Stimulated activated CD8-positive, alpha-beta memory T cell treated with anti-CD3 and anti-CD28 coated beads, Interleukin-2, amount 100 ng/mL, for 1 hour (primary cell): ENCODE measurements at places on chromosomes 3 and 15.

GRCh38 chr3:98763076-98763475 lies at the start of gene ST3GAL6:
TSS of gene ST3GAL6 (plus strand) at chr3:98763340. CDS start at chr3:98768441, 5,101 bp downstream.
- DNase-seq: no peak

DNA sequence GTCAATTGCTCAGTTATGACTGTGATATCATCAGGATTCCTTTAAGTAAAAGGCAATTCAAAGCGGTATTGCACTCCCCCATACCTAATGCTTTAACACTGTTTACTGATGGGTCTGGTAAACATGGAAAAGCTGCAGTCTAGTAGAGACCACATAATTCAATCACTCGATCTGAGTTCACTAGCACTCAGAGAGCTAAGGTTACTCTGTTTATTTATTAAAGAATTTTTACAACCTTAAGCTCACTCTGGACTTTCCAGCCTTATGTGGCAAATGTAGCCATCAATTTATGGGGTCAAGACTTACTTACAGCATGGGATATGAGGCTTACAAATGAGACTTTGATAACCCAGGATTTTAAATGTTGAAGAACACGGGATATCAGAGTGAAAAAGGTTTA lies 18.4 kb upstream of the CCR2 start:
- DNase-seq: no peak

DNA sequence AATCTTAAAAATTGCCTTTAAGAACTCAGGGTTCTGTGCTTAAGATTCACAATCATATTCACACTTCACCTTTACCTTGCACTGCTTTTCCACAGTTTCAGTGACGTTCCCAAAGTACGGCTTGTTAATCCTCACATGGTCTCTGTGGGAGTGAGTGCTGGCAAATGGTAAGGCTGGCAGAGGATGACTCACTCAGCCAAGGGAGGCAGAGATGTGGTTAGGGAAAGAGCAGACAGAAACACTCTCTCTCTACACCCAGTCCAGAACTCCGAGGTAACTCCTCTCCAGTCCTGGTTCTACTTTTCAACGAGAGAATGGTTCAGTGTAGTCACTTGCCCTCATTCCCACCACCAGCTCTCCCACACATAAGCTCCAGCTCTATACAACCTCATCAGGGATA lies 33.1 kb downstream of the RASGRP1 start:
- DNase-seq: no peak

DNA sequence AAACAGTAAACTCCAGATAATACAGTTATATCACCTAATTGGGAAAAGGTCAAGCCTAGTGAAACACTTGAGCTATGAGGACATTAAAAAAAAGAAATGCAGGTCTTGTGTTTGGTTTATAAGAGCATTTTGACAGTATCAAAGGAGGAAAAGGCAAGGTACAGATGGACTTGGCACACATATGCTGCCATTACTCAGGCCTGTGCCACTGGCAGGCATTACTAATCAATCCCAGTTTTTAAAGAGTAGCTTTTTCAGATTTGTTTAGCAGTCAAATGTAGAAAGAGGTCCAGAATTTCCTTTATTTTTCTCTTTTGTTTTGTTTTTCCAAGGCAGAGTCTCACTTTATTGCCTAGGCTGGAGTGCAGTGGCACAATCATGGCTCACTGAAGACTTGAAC lies 38.9 kb downstream of the MDFIC2 start:
- DNase-seq: no peak

DNA sequence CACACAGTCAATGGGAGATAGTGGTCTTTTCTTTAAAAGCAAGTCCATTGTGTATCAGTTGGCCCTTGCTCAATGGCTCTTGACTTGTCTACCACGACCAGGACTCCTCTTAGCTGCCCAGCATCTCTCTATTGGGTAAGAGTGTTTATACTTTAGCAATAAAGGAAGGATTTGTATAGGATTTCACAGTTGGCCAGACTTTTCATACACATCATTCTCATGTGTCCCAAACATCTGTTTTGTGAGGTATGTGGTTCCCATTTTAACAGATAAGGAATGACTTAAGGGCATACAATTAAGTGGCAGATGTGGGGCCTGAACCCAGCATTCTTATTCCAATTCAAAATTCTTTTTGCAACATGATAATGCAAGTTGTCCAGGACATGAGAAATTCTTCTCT lies 191.5 kb downstream of the CHST2 start:
- DNase-seq: no peak

DNA sequence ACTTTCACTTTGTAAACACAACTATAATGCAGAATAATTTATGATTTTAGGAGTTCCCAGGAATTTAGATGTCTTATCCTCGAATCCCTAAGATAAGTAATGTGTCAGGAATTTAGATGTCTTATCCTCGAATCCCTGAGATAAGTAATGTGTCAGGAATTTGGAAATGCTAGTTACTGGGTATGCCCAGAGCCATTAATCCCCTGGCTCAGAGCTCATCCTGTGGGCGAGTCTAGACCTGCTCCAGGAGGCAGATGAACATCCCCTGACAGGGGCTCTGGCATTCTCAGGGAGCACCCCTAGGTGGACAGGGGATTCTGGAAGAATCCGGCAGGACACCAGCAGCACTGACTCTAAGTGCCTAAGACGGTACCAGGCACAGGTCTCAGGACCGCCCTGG lies 163.3 kb downstream of the ARRDC4 start:
- DNase-seq: no peak

DNA sequence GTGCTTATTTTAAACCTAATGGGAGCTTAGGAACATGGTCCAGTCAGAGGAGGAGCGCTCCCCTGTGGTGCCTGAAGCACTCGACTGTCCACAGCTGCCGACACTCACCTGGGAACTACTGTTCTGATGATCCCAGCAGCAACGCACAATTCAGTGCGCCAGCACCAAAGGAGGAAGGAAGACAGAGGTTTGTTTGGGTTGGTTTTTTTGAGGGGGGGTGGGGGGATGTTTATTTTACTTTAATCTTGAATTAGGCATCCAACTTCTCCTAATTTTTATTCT lies 48.8 kb upstream of the VGLL4 start:
- DNase-seq: no peak

DNA sequence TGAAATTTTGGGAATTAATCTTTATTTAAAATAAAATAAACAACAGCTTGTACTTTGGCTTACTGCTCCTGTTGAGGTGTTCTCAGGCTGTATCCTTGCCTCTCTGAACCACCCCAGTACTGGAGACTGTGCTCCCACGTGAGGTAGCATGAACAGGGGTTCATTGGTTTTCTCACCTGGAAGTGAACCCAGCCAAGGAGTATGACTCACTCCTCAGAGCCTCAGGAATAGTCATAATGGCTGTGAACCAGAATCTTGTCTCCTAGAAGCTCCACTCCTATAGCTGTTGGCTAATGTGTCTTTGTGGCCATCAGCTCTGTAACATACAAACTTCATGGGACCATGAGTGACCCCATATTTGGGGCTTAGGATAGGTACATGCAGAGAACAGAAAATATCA lies 122.5 kb upstream of the ST8SIA2 start:
- no peak for DNase-seq

DNA sequence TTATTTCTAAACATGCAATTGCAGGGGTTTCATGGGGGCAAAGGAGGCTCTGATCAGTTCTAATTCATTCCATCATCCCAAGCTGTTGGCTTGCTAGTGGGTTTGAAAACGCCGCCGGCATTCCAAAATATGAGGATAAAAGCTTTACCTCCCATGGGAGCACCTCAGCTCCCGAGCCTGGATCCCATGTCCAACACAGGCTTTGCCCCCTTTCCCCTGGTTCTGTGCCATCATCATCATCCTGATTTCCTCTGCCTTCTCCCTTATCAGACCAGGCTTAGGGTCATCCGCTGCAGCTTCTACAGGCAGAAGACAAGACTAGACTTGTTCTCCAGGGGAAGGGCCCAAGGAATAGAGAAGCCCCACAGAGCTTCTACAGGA lies 25.4 kb downstream of the SH3BP5 start:
- no peak for DNase-seq

- DNase-seq: no peak
Observed at GRCh38 chr3:16464511-16465148, 48.9 kb downstream of the RFTN1 start.

DNA sequence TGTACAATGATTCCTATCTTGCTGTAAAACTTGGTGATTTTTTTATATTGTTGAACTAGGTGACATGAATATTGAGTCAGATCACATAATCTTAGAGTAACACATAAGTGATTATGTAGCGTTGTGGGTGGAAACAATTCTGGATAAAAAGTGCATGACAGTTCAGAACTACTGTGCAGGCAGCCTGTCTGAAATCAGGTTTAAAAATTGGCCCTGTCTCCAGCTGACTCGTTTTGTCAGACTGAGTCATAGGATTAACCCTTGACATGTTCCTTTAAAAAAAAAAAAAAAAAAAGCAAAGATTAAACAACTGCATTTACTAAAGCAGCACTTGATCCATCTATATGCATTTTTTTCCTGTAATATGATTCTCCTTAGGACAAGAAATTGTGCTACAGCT lies 160.0 kb upstream of the CGNL1 start:
- no peak for DNase-seq

DNA sequence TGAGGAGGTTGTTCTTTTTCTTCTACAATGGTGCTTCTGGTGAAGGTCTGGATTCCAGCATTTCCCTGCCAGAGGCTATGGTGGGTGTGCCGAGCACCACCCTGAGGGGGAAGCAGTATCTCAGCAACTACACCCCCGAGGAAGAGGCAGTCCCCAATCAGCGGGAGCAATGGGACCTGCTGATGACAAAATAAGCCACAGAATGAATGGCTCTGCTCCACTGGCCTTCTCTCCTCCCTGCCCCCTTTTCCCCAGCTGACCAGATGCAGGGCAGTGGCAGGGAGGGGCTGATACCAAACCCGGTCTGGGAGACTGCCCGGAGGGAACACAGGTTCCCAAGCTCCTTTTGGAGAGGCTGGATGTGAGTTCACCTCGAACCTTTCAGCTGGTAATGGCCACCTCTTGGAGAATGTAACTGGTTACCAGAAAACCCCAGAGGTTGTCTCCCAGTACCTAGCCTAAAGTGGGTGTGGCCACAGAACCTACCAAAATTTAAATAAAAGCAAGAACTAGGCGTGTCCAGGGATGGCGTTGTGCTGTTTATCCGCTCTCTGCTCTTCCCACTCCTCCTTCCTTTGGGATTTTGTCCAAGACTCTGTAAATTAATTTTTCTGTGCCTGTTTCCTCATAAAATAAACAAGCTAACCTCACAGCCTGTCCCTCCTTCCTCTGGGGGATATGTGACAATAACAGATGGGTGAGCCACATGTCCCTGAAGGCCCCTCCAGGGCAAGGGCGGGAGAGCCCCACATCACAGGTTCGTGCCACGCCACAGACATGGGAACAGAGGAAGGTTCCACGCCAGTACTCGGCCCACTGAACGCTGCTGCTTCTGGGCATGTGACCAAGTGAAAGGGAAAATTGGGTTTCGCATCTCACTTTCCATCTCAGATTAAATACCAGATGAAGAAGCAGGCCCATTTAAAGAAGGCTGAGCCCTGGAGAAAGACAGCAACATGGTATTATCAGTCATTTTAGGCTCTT lies 35.1 kb upstream of the SPTBN5 start:
- DNase-seq: no peak

DNA sequence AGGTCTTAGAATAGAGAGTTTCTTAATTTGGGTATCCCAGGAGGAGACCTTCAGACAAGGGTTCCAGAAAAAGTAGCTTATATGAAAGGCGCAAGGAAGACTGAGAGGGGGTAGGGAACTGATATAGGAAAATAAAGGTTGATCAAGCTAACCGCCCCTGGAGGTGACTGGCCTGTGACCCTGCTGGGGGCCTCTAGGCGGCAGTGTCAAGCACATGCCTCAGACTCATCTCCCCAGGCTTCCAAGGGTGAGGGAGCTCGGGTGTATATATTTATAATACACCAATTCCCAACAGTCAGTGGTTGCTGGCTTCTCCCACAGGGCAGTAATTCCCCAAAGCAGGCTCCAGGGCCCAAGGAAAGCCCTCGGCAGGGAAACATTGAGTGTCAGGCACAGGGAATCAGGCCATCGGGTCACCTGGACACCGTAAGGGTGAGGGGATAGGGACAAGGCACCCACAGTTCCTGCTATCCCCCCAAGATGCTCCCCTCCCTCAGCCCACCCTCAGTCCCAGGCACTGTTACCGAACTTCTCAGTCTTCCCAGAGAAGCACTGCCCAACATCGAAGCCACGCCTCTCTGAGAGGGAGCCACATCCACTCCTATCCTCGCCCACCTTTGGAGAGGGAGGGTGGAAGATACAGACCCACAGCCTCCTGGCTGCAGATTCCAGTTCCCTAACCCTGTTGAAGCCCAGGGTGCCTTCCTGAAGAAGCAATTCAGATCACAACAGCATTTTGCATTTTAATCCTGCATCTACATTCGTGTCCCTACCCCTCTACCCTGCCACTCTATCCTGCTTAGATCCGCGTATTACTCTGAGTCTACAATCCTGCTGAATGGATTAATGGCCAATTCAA lies 19.5 kb upstream of the CAV3 start:
- DNase-seq: no peak

DNA sequence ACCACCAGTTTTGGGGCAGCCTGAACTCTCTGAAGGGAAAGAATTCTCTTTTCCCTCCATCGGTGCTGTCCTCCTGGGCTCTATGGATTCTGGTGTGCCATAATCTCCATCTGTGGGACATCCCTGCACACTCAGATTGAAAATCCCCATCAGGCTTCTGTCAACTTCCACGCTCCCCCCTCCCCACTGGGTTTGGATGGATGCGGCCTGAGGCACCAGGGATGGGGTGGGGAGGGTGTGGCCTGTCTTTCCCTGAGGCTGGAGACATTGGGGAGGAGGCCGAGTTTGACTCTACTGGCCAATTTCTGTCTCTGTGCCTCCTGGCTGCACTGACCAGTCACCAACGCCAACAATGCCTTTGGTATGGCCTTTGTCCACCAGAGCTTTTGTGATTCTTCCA lies 16.3 kb upstream of the FBLN2 start:
- DNase-seq: no peak

DNA sequence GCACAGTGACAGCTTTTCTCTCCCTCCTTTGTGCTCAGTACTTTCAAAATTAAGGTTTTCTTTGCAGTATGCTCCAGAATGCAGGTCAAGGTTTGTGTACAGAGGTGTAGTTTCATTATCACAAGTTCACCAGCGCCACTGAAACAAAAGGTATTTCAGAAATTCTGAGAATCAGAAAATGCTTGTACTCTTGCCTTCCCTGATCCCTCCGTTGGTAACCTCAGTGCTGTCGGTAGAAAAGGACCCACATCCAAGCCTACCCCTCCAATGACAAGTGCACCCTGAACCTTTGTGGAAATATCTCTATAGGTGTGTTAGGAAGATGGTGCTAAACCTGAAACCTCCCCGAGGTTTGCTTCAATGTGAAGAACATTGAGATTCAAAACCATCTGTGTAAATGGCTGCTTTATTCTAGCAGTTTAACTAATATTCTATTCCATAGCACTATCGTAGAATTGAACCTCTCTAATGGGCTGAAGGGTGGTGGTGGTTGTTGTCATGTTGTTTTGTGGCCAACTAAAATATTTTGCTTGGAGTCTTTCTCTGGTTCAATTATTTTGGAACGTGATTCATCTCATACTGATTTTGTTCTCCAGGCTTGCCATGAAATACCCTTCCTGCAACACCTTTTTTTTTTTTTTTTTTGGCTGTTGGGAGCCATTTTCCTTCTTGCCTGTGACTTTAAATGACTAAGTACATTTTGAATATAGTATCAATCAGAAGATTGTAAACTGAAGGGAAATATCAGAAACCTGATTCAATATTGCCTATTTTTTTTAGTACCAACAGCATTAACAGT lies 20.7 kb downstream of the ZBTB38 start:
- no peak for DNase-seq

- no peak for DNase-seq
Observed at GRCh38 chr3:53478921-53479664, 15.3 kb upstream of the CACNA1D start.

- peak; percentile 61 for DNase-seq
Observed at GRCh38 chr3:51538459-51539290, at the start of gene RAD54L2. TSS of gene RAD54L2 (plus strand) at chr3:51538719. CDS start at chr3:51590421, 51,702 bp downstream.
